ENCODE measurements at places on chromosomes 1 and 21. TPM values are rescaled to one million over a fixed set of nuclear protein-coding genes. Genes with fewer than 3 reads are reported as not detected.

The INAVA gene
- total RNA-seq = 3.8 TPM

The RIMKLA gene
- 0.18 TPM for total RNA-seq

The CD52 gene
- not detected for total RNA-seq

The TMEM82 gene
- total RNA-seq = not detected

The PTGER3 gene
- total RNA-seq = 7.9 TPM

The NTMT2 gene
- total RNA-seq = not detected

The SYCP1 gene
- total RNA-seq = not detected

GRCh38 chr21:15036189-15036588 lies 28.6 kb downstream of the NRIP1 start:
- H3K36me3 ChIP-seq = peaks cover 2% of the 10 kb centered on the region
- no peaks in the 10 kb centered on the region for H3K27me3 ChIP-seq
- peaks cover 17% of the 10 kb centered on the region for H3K4me1 ChIP-seq
- H3K27ac ChIP-seq = no peak overlapping the region
- DNase-seq = no peak

- no peak overlapping the region for H3K4me3 ChIP-seq
- peaks cover 18% of the 10 kb centered on the region for H3K4me1 ChIP-seq
- no peak for DNase-seq
- no peaks in the 10 kb centered on the region for H3K27me3 ChIP-seq
- no peaks in the 10 kb centered on the region for H3K36me3 ChIP-seq
Measured at GRCh38 chr1:87795615-87796337, 467.1 kb downstream of the LMO4 start.

- H3K27ac ChIP-seq = no peak overlapping the region
- peaks cover under 1% of the 10 kb centered on the region for H3K4me1 ChIP-seq
- no peaks in the 10 kb centered on the region for H3K36me3 ChIP-seq
- DNase-seq = no peak
- H3K27me3 ChIP-seq = peaks cover 87% of the 10 kb centered on the region
Measured at GRCh38 chr21:33114276-33114675, 44.3 kb downstream of the OLIG1 start.

DNA sequence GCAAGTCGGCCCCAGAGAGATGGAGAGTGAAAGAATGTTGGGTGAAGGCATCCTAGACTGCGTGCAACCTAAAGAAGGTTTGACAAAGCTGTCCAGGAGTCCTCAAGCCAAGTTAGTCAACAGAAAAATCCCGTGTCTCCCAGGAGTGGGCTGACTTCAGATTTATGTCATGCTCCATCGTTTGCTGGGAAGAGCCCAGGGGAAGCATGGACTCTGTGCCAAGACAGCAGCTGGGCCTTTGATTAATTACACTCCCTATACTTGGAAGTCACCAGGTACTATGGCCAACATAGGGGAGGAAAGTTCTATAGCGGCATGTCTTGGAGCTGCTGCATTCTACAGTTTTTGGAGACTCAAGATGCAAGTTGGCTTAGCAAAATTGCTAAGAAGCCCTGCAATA lies 247.4 kb downstream of the KAZN start:
- no peak for DNase-seq
- peaks cover 4% of the 10 kb centered on the region for H3K4me1 ChIP-seq
- peaks cover 5% of the 10 kb centered on the region for H3K36me3 ChIP-seq
- no peak overlapping the region for H3K27ac ChIP-seq

DNA sequence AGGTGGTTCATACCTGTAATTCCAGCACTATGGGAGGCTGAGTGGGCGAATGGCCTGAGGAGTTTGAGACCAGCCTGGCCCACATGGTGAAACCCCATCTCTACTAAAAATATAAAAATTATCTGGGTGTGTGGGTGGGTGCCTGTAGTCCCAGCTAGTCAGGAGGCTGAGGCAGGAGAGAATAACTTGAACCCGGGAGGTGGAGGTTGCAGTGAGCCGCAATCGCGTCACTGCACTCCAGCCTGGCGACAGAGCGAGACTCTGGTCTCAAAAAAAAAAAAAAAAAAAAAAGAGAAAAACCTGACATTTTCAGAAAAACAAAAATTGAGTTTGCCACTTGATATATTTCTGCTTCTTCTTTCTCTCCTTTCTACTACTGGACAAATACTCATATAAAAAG lies 24.3 kb downstream of the CA6 start:
- no peaks in the 10 kb centered on the region for H3K27me3 ChIP-seq
- H3K36me3 ChIP-seq = no peaks in the 10 kb centered on the region
- H3K4me3 ChIP-seq = no peak overlapping the region
